Ascending aorta (tissue), 2 donors: ENCODE measurements at places on chromosomes 5 and 9.

DNA sequence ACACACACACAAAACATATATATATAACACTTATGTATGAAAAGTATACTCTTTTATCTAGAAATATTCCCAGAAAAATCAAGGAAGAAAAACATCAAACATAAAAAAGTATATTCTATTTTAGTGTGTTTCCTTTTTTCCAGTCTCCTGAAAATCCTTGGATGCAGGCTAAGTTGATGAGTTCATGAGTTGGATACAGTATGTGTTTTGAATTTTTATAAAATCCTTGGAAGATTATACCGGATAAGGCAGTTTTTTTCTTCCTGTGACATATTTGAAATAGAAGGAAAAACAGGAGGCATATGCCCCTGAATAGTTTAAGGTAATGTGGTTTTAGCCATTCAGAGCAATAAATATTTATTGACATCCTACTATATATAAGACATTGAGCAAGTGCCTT lies 203.6 kb downstream of the SNX18 start:
- DNase-seq = no peak

- peak; percentile 90 for DNase-seq
Observed at GRCh38 chr9:121725008-121725775, 73.8 kb downstream of the DAB2IP start.

DNA sequence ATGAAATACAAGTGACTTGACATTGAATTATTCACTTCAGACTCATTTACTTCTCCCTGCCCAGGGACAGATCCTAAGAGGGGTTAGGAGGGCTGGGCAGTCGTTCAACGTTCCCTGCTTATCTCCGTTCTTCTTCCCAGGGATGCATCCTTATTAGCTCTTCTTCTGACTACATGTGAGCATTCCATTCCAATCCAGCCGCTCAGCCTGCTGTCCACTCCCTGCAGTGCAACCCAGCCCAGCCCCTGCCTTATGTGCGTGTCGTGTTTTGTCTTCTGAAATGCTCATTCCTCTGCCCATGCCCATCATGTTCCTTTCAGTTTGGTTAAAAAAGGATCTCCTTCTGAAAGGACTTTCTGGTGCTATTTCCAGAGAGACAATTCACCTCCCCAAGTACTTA lies 64.7 kb upstream of the PALM2AKAP2 start:
- DNase-seq = no peak

DNA sequence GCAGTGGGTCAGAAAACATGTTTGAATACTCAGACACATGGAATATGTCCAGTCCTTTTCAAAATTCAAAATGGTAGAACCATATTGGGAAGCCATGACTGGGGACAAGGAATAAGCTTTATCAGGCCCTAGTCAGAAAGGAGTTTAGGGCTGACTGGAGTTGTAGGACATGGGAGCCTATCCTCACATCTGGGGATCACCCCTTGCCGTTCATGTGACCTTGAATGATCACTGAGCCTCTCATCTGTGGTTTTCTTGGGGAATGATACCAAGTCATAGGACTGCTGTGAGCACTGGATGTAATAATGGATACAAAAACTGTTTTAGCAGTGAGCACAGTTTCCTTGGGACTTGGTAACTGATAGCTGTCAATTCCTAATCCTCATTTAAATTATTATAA lies 84.7 kb downstream of the IQGAP2 start:
- DNase-seq = no peak

GRCh38 chr9:4936823-4937222 lies 48.2 kb upstream of the JAK2 start:
- no peak for DNase-seq

GRCh38 chr5:98904780-98905179 lies 24.0 kb downstream of the CHD1 start:
- no peak for DNase-seq

- DNase-seq = no peak
Observed at GRCh38 chr9:27561685-27562084, 11.6 kb downstream of the C9orf72 start.

DNA sequence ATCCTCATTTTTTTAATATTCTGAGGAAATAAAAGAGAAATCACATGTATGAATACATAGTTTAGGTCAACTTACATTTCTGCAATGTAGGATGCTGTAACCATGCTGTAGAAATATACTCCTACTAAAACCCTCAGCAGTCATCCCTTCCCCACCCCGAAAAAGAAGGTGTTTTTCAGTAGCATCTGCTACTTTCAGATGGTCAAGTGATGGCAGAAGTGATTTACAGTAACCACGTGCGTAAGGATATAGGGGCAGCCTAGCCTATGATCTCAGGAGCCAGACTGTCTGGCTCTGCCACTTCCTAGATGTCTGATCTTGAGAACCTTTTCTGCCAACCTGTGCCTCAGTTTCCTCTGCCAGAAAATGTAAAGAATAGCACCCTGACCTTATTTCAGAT lies 26.0 kb upstream of the SYK start:
- DNase-seq = no peak

- no peak for DNase-seq
Observed at GRCh38 chr9:115262952-115263351, 145.0 kb upstream of the TNC start.

- DNase-seq = no peak
Observed at GRCh38 chr5:177231479-177232250, 71.9 kb downstream of the RAB24 start.

DNA sequence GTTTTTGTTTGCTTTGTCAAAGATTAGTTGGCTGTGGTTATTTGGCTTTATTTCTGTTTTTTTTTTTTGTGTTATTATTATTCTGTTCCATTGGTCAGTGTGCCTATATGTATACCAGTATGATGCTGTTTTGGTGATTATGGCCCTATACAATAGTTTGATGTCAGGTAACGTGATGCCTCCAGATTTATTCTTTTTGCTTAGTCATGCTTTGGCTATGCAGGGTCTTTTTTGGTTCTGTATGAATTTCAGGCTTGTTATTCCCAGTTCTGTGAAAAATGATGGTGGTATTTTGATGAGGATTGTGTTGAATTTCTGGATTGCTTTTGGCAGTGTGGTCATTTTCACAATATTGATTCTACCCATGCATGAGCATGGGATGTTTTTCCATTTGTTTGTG lies 312.8 kb downstream of the TAF11L14 start:
- DNase-seq = no peak

GRCh38 chr5:127757576-127757975 lies 54.4 kb downstream of the CCDC192 start:
- DNase-seq = no peak
